Natural killer cell (primary cell): ENCODE measurements at places on chromosomes 5 and 9. TPM values are rescaled to one million over a fixed set of nuclear protein-coding genes. Genes with fewer than 3 reads are reported as not detected.

SLC25A46 gene
- total RNA-seq: 34.5 TPM

RNF180 gene
- not detected for total RNA-seq

GRCh38 chr9:105168870-105169319, 75.6 kb upstream of the SLC44A1 start:
- H3K27me3 ChIP-seq: no peaks in the 10 kb centered on the region
- H3K4me3 ChIP-seq: no peak overlapping the region
- no peaks in the 10 kb centered on the region for H3K4me1 ChIP-seq
- H3K27ac ChIP-seq: no peak overlapping the region
- DNase-seq: no peak

- H3K27ac ChIP-seq: no peak overlapping the region
- H3K4me1 ChIP-seq: no peaks in the 10 kb centered on the region
- no peak for DNase-seq
- H3K4me3 ChIP-seq: no peak overlapping the region
- H3K27me3 ChIP-seq: no peaks in the 10 kb centered on the region
Measured at GRCh38 chr5:167953151-167953798, 338.2 kb upstream of the WWC1 start.

DNA sequence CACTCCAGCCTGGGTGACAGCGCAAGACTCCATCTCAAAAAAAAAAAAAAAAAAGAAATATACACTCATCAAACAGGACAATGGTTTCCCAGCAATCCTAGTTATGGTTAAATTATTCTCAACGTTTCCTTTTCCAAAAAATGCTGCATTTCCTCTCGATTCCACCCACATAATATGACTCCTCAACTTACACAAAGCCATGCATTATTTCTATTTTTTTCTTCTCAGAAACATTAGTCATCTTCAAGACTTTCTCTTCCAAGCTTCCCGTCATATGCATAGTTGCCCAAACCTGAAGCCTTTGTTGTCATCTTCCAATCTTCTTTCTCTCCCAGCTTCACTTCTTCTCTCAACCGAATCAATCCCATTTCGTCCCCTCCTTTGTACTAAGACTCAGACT, 61.4 kb upstream of the RANBP6 start:
- H3K4me1 ChIP-seq: peaks cover 7% of the 10 kb centered on the region
- H3K27ac ChIP-seq: no peak overlapping the region
- DNase-seq: no peak
- H3K4me3 ChIP-seq: no peak overlapping the region

DNA sequence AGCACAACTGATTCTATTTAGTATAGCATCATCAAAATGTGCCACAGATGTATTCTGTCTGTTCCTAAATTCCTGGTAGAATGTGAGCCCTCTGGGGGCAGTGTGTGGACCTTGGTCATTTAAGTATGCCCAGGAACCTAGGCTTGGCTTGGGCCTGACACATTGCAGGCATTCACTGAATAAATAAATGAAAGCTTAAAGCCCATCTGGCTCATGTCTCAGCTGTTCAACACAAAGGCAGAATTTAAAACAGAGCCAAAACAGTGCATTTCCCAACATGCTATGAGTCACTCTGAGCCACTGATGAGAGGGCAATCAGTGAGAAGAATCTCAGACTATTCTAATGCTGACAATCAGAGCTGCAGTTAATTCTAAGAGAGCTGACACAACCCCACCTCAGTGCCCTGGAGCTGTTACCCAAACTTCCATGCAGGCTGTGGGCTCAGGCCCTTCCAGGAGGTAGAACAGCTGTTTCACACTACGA, 8.1 kb downstream of the FAM193B start:
- no peak overlapping the region for H3K4me3 ChIP-seq
- no peaks in the 10 kb centered on the region for H3K4me1 ChIP-seq
- H3K27me3 ChIP-seq: no peaks in the 10 kb centered on the region

GRCh38 chr5:16160706-16161105, 18.9 kb downstream of the MARCHF11 start:
- H3K4me3 ChIP-seq: no peak overlapping the region

DNA sequence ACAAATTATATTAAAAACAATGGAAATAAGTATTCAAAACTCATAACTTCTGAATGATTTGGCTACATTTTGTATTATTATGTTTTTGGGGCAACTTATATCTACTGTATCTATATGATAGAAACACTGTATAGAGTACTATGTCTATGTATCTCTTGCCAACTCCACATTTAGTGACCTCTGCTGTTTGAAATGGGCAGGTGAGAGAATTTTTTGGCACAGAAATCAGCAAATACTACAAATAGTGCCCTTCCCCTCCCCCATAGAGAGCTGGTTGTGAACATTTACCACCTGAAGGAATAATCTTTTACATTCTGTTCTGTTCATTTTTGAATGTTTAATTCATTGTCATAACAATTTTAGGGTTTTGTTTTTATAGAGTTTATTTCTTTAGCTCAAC, 545.3 kb downstream of the PDE4D start:
- no peak overlapping the region for H3K27ac ChIP-seq
- H3K4me3 ChIP-seq: no peak overlapping the region
- no peaks in the 10 kb centered on the region for H3K4me1 ChIP-seq
- no peaks in the 10 kb centered on the region for H3K36me3 ChIP-seq

DNA sequence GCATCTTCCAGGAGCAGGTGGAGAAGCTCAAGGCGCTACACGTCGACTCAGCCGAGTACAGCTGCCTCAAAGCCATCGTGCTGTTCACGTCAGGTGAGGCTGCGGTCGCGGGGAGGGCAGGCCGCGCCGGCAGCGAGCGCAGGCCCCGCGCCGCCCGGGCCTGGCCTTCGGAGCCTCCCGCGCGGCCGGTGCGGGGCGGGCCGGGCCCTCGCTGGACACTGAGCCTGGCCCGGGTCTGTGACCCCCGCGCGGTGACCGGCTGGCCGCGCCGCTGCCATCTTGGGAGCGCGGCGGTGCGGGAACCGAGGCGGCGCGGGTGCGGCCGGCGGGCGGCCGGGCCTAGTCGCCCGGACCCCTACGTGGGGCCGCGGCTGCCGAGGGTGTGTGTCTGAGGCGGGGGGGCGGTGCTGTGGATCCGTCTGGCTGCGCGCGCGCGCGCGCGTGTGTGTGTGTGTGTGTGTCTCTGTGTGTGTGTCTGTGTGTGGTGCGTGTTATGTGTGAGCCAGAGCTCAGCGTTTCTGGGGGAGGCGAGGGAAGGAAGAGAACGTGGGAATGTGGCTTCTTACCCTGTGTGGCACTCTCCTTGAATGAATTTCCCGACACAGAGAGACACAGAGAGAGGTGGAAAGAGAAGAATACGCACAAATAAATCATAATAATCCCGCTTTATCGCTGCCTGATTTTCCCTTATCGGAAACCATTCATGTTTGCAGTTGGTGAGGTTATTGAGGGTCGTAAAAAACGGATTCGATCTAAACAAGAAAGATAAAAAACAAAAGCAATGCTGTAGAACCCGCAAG, 5.5 kb downstream of the NR2F1 start:
- peaks cover 65% of the 10 kb centered on the region for H3K27me3 ChIP-seq
- H3K36me3 ChIP-seq: no peaks in the 10 kb centered on the region
- H3K4me3 ChIP-seq: no peak overlapping the region
- H3K27ac ChIP-seq: no peak overlapping the region

DNA sequence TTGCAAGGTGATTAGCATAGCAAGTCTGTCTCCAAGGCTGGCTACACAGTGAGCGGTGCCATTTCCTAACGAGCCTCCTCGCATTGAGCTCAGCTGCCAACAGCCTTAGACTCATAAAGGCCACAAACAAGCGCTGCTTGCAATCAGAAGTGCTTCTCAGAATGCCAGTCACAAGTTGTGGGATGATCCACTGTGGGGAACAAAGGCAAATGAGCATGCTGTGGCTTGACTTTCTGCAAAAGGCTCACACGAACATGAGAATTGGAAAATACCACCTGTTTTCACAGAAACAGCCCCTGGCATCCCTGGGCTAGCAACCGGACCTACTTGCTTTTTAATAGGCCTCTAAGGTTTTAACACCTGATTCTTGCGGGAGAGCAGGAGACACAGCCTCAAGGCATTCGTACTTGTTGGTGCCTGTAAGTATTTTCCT, 215.5 kb downstream of the FANCC start:
- no peak overlapping the region for H3K27ac ChIP-seq
- H3K4me1 ChIP-seq: no peaks in the 10 kb centered on the region
- H3K36me3 ChIP-seq: peaks cover 2% of the 10 kb centered on the region
- H3K4me3 ChIP-seq: no peak overlapping the region
- no peak for DNase-seq

- no peak overlapping the region for H3K27ac ChIP-seq
- DNase-seq: no peak
- no peaks in the 10 kb centered on the region for H3K36me3 ChIP-seq
- no peaks in the 10 kb centered on the region for H3K27me3 ChIP-seq
- no peaks in the 10 kb centered on the region for H3K4me1 ChIP-seq
Measured at GRCh38 chr5:116719106-116719505, 144.5 kb upstream of the SEMA6A start.

- H3K27ac ChIP-seq: peak overlapping the region; percentile 70
- no peaks in the 10 kb centered on the region for H3K36me3 ChIP-seq
Measured at GRCh38 chr5:126988021-126988569, 42.3 kb downstream of the MARCHF3 start.

DNA sequence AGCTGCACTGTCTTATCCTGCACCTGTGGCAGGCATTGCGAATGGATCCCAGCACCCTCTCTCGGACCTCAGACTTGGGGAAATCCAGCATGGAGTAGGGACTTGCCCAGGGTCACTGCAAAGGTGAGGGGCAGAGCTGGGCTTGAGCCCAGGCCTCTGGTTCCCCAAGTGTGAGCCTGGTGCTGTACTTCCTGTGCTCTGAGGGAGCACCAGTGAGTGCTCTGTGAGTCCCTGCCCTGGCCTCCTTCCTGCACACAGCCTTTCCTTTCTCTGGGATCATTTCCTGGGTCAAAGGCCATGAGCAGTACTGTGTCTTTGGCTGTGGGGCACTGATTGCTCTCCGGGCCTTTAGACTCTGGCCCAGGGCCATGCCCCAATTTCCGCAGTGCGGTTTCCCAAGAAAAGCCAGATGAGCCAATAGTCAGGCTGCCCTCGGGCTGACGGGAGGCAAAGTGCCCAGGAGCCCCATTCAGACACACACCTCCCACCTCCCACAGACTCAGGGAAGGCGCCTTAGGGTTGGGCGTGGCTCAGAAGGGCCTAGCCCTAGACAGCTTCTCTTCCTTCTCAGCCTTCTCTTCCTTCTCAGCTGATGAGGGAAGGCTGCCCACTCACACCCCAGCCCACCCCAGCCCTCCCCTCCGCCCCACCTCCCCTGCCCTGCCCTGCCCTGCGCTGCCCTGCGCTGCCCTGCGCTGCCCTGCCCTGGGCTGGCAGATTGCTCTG, 23.3 kb upstream of the TRIM14 start:
- H3K4me3 ChIP-seq: no peak overlapping the region
- peaks cover 11% of the 10 kb centered on the region for H3K4me1 ChIP-seq
- no peaks in the 10 kb centered on the region for H3K36me3 ChIP-seq

DNA sequence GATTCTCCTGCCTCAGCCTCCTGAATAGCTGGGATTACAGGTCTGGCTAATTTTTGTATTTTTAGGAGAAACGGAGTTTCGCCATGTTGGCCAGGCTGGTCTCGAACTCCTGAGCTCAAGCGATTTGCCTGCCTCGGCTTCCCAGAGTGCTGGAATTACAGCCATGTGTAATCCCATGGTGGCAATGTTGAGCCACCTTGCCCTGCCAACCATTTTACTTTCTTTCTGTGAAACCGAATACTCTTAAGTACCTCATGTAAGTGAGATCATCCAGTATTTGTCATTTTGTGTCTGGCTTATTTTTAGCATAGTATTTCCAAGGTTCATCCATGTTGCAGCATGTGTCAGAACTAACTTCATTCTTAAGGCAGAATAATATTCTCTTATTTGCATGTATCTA, 8.2 kb downstream of the PRRC2B start:
- H3K27me3 ChIP-seq: no peaks in the 10 kb centered on the region
- H3K4me1 ChIP-seq: peaks cover 88% of the 10 kb centered on the region
- no peak for DNase-seq
- H3K4me3 ChIP-seq: no peak overlapping the region
- peaks cover 4% of the 10 kb centered on the region for H3K36me3 ChIP-seq

GRCh38 chr5:13917061-13917460, 27.4 kb downstream of the DNAH5 start:
- no peaks in the 10 kb centered on the region for H3K36me3 ChIP-seq
- H3K4me3 ChIP-seq: no peak overlapping the region
- H3K4me1 ChIP-seq: no peaks in the 10 kb centered on the region
- H3K27me3 ChIP-seq: no peaks in the 10 kb centered on the region
- no peak for DNase-seq

DNA sequence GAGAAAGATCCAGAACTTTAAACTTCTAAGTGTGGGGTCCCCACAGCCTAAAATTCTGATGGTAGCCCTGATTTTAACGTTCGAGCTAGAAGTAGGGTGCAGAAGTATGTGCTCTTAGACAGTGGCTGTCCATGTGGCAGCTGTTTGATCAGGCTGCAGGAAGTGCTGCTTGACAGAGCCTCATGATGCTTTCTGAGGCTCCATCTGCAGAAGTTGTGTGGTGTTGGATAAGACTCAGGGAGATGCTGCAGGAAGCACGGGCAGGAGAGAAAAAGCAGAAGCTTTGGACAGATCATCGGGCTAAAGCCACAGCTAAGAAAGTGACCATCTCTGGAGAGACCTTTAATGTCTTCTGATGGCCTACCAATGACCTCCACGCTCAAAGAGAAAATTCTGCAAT, 8.1 kb downstream of the MTMR12 start:
- no peaks in the 10 kb centered on the region for H3K27me3 ChIP-seq
- peaks cover 17% of the 10 kb centered on the region for H3K4me1 ChIP-seq
- DNase-seq: peak; percentile 19
- H3K27ac ChIP-seq: no peak overlapping the region
